ENCODE measurements at places on chromosomes 7 and 10. TPM values are rescaled to one million over a fixed set of nuclear protein-coding genes. Genes with fewer than 3 reads are reported as not detected.

- H3K4me1 ChIP-seq: no peaks in the 10 kb centered on the region
- no peak for DNase-seq
- H3K27me3 ChIP-seq: no peaks in the 10 kb centered on the region
- no peak overlapping the region for H3K27ac ChIP-seq
Observed at GRCh38 chr7:137454767-137455166, 111.2 kb upstream of the PTN start.

GRCh38 chr10:86342111-86342863, 24.3 kb downstream of the GRID1 start:
- no peak overlapping the region for H3K4me3 ChIP-seq
- peaks cover 2% of the 10 kb centered on the region for H3K4me1 ChIP-seq
- no peak overlapping the region for H3K27ac ChIP-seq
- DNase-seq: no peak
- H3K36me3 ChIP-seq: no peaks in the 10 kb centered on the region
- H3K27me3 ChIP-seq: no peaks in the 10 kb centered on the region

GRCh38 chr10:33557313-33557712, 222.8 kb upstream of the NRP1 start:
- no peak for DNase-seq
- H3K36me3 ChIP-seq: no peaks in the 10 kb centered on the region
- H3K27me3 ChIP-seq: no peaks in the 10 kb centered on the region
- H3K27ac ChIP-seq: no peak overlapping the region
- H3K4me3 ChIP-seq: no peak overlapping the region

The COL26A1 gene
- 42.6 TPM for total RNA-seq

- peaks cover 6% of the 10 kb centered on the region for H3K4me1 ChIP-seq
- no peak overlapping the region for H3K27ac ChIP-seq
- no peak for DNase-seq
- H3K4me3 ChIP-seq: no peak overlapping the region
Observed at GRCh38 chr7:88346357-88346756, 39.7 kb upstream of the STEAP4 start.

The CLRN3 gene
- not detected for total RNA-seq

- DNase-seq: no peak
- no peaks in the 10 kb centered on the region for H3K4me1 ChIP-seq
- no peak overlapping the region for H3K4me3 ChIP-seq
- no peaks in the 10 kb centered on the region for H3K36me3 ChIP-seq
- H3K27me3 ChIP-seq: no peaks in the 10 kb centered on the region
- H3K27ac ChIP-seq: no peak overlapping the region
Observed at GRCh38 chr7:1644341-1645070, 25.6 kb upstream of the ELFN1 start.

The GPC2 gene
- 45.2 TPM for total RNA-seq

DNA sequence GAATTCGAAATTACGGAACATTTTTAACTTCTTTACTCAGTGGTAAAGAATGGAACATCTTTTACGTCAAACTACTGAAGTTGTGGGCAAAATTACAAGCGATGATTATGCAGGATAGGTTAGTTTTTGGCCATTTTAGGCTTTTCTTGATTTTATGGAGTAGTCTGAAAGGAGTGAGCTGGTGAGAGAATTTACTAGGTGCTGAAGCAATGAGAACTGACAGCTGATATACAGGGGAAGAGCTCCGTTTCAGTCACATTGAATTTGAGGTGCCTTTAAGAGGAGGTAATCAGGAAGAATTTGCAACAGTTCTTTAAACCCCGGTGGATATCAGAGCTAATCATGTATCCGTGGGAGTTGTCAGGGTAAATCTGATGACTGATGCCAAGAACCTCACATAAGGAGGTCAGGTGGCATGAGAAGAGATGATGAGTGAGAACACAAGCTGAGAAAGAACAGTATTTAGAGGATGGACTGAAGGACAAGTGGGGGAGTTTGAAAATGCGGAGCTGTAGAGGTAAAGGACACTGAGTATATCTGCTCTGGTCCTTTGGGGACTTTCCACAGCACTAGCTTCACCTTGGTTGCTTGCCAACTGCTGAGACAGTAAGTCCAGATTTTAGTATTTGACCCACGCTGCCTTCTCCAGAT, 104.3 kb downstream of the AHR start:
- no peaks in the 10 kb centered on the region for H3K4me1 ChIP-seq
- H3K4me3 ChIP-seq: no peak overlapping the region
- H3K27me3 ChIP-seq: no peaks in the 10 kb centered on the region
- H3K36me3 ChIP-seq: peaks cover under 1% of the 10 kb centered on the region
- H3K27ac ChIP-seq: no peak overlapping the region

GRCh38 chr7:22114440-22114981, 168.8 kb upstream of the CDCA7L start:
- DNase-seq: peak; percentile 21
- no peaks in the 10 kb centered on the region for H3K4me1 ChIP-seq
- H3K4me3 ChIP-seq: no peak overlapping the region

GRCh38 chr7:159070431-159071148, 74.1 kb downstream of the VIPR2 start:
- H3K4me3 ChIP-seq: no peak overlapping the region
- no peaks in the 10 kb centered on the region for H3K27me3 ChIP-seq
- H3K36me3 ChIP-seq: no peaks in the 10 kb centered on the region
- H3K27ac ChIP-seq: no peak overlapping the region
- DNase-seq: peak; percentile 7

- no peak for DNase-seq
- H3K36me3 ChIP-seq: peaks cover 4% of the 10 kb centered on the region
- H3K27ac ChIP-seq: no peak overlapping the region
- H3K4me1 ChIP-seq: peaks cover 2% of the 10 kb centered on the region
- H3K4me3 ChIP-seq: no peak overlapping the region
Observed at GRCh38 chr10:60578217-60578616, 188.5 kb upstream of the ANK3 start.

DNA sequence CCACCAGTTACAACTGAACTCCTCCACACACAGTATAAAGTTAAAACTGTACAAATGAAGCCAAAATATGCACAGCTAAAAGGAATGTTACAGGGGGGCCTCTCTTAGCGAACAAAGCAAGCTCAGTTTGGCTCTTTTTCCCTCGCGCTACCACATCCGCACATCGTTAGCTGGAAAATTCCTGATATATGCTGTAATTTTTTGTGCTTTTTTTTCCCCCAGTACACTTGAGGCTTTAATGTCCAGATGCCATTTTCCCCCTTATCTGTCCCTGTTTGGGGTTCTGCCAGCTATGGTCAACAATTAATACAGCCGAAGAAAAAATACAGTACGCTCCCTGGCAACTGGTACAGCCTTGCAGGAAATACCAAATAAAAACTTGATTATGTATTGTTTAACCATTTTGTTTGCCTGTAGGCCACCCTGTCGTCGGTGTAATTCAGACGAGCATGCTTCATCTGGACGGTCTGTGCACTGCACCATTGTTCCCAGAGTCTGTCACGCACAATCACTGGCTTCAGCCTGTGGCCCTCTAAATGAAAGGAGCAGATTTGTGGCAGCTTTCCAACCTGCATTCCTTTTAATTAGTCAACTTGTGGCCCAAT, 108.1 kb upstream of the FAM133B start:
- no peaks in the 10 kb centered on the region for H3K4me1 ChIP-seq
- no peak overlapping the region for H3K4me3 ChIP-seq
- H3K36me3 ChIP-seq: no peaks in the 10 kb centered on the region
- H3K27me3 ChIP-seq: no peaks in the 10 kb centered on the region
- H3K27ac ChIP-seq: no peak overlapping the region
